ENCODE measurements at places on chromosomes 4 and X.

GRCh38 chrX:38890326-38890725 lies 89.1 kb downstream of the MID1IP1 start:
- DNase-seq, result no peak

GRCh38 chr4:67940506-67940905 lies 22.8 kb downstream of the TMPRSS11A start:
- no peak for DNase-seq

DNA sequence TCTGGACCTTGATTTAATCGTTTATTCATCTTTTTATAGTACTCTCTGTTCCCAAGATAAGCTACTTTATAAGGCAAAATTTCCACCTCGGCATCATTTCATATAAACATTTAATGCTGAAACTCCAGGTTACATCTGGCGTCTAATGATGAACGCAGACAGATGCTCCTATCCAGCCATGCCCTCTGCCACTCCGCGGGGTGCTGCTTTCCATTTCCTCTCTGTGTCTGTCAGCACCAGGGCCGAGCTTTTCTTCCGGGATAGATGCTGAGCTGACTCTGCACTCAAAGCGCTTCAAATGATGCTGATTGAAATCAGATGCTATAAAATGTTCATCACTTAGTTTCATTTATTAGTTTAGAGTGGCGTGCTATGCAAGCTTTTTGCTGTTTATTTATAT lies 80.5 kb upstream of the HELT start:
- no peak for DNase-seq

- DNase-seq, result no peak
These were observed 3.9 kb upstream of the SAT1 start for GRCh38 chrX:23779025-23779424.

DNA sequence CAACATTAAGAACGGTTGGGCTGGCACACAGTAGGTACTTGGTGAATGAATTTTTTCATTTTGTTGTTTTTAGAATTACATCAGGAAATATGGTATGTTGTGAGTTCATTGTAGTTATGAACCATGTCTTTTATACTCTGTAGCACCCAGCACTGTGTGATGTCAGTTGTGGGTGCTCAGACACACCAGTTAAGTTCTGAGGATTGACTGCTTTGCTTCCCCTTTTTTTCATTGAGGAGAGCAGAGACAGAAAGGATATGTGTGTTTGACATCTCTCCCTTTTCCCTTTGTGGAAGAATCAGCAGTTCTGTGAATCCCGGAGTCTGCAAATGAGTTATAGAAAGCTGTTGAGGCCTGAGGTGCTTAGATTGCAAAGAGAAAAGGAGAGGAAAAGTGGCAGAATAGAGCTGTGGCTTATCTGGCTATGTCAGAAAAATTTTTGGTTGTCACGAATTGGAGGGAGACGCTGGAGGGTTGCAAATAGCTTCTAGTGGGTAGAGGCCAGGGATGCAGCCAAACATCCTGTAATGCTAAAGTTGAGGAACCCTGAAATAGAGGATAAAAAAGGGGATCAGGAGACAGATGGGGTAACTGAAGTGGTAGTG lies 13.1 kb downstream of the SMAD1 start:
- DNase-seq, result no peak

DNA sequence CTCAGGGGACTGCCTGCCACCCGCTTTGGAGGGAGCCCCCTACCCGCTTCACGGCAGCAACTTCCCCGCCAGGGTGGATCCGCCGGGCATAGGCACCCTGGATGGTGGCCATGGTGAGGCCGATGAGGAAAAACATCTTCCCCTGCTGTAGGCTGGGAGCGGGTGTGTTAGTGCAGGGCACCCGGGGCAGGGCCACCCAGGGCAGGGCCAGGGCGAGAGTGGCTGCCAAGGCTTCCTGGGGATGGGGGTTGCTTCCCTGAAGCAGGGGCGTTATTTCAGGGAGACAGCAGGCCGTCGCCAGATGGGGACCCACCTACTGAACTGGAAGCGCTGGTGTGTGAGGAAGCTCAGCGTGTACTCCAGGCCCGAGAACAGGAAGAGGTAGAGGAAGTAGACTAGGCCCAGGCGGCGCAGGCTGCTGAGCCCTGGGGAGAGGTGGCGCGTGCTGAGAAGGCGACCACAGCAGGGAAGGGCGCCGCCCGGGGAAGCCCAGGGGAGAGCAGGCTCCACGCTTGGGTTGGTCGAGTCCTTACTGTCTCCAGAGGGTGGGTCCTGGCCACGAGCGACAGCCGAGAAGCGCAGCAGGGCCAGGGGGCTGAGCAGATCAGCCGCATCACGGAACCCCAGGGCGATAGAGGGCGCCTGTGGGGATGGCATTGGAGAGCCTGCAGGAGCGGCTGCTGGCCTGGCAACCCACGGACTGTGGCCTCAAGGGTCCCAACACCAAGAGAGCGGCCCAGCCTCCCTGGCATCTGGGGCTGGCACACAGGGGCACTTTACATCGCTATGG lies 31.5 kb downstream of the NOP14 start:
- no peak for DNase-seq

DNA sequence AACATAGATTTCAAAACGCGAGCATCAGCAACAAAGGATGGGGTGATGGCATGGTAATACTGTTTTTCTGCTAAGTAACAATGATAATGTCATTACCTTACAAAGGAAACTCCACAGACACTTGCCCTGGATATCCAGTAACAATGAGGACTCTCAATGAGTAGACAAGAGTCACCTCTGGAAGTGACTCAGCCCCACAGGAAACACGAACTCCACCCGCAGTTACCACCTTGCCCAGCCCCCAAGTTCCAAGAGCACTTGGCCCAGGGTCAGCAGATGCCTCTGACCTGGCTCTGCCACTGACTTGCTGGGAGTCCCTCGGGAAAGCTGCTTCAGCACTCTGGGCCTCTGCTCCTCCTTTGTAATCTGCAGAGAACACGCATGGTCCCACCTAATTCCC lies 110.3 kb upstream of the MAP3K15 start:
- no peak for DNase-seq

- DNase-seq, result no peak
These were observed 2212.0 kb downstream of the PCDH7 start for GRCh38 chr4:32932156-32932555.

DNA sequence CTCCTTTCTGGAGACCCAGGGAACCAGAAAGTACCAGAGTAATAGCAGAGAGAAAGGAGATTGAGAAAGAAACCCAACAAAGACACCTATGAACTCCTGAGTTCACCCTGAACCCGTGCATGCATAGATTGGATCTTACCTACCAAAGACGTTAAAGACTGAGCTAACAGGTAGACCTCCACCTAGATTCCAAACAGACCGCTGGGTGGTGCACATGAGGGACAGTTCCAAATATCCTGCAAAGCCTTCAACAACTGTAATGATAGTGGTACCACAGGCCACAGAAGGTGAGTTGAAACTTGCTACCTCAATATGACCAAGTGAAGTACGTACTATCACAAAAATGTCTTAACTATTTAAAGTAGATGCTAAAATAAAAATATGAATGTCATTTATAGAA lies 34.0 kb upstream of the NR0B1 start:
- DNase-seq, result no peak

DNA sequence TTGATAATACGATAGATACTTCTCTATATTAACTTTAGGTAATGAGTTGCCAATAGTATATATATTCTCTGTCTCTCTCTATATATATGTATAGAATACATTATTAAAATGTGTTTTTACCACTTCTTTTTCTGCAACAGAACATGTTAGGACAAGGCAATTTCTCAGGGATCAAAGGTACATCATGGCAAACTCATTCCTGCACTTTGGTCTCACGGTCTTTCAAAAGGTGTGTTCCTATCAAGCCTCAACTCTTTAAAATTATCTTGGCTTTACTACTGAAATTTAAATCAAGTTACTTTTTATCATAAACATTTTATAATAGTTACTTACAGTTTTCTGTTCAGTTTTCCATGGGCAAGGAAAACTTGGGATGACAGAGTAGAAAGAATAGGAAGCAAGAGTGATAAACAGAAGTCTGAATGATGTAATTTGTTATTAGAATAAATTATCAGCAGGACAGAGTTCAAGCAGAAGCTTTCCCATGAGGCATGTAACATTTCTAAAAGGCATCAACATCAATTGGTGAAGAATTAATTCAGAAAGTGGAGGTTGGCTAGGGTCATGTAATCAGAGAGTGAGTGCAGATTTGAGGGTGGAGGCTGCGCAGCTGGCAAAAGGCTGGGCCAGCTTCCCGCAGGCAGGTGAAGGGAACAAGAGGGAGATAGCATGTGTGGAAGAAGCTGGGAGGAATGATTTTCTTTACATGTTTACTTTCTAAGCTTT lies 59.7 kb upstream of the LRAT start:
- no peak for DNase-seq

DNA sequence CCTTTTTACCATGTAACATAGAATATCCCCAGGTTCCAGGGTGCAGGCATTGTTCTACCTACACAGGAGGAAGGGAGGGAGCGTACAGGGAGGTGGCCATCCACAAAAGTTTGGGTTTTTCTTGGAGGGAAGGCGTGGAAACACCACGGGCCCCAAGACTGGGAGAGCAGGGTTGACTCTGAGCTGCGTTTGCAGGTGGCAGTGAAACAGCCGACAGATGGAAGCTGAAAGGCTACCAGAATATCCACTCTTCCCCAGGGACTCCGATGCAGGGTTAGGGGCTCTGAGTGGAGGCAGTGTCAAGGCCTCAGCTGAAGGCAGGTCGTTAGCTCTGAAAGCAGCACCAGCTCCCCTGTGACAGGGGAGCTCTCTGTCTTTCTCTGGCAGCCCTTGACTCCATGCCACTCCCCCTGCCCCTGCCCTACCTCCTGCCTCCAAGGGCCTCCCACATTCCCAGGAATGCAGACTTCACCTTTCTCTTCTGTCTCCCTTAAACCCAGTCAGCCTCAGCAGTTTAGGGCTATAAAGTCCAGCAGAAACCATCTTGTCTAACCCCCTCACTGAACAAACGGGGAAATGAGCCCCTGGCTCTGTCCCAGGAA lies 14.0 kb upstream of the GLOD5 start:
- no peak for DNase-seq

- DNase-seq, result no peak
These were observed 96.3 kb upstream of the ENPP6 start for GRCh38 chr4:184313702-184314659.

GRCh38 chr4:8403976-8404375 lies 36.5 kb downstream of the ACOX3 start:
- DNase-seq, result no peak

GRCh38 chrX:15382813-15383212 lies 1.4 kb downstream of the VEGFD start:
- DNase-seq, result no peak

DNA sequence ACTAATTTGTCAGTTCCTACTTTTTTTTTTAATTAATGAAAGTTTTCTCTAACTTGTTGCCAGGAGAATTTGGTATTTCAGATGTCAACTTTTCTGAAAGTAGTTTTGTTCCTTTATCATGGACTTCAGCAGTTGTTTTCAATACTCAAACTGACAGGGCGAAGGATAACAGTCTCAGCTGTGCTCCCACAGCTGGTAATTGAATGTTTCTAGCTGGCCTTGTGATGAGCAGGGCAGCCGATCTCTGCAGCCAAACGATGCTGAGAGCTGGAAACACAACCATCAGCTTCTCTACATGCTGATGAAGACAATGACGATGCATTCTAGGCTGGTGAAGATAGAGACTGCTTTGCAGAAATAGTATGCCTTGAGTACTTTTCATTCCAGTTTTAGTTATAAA lies 130.0 kb upstream of the MAP9 start:
- DNase-seq, result no peak

DNA sequence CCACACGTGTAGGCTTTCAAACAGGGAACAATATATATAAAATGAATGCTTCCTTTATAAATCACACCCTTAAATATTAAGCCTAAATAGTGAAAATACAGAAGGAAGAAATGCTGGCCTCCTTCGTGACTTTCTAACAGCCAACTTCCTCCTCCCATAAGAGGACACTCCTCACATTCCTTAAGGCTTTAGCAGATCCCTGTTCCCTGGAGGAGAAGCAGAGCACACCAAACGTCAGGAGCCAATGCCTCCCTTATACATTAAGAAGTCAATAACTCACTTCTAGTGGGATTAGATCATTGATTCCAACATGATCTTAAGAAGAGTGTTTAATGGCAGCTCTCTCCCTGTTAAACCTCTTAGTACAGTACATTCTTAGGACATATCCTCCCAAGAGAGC lies 108.4 kb upstream of the FAM241A start:
- DNase-seq, result no peak

DNA sequence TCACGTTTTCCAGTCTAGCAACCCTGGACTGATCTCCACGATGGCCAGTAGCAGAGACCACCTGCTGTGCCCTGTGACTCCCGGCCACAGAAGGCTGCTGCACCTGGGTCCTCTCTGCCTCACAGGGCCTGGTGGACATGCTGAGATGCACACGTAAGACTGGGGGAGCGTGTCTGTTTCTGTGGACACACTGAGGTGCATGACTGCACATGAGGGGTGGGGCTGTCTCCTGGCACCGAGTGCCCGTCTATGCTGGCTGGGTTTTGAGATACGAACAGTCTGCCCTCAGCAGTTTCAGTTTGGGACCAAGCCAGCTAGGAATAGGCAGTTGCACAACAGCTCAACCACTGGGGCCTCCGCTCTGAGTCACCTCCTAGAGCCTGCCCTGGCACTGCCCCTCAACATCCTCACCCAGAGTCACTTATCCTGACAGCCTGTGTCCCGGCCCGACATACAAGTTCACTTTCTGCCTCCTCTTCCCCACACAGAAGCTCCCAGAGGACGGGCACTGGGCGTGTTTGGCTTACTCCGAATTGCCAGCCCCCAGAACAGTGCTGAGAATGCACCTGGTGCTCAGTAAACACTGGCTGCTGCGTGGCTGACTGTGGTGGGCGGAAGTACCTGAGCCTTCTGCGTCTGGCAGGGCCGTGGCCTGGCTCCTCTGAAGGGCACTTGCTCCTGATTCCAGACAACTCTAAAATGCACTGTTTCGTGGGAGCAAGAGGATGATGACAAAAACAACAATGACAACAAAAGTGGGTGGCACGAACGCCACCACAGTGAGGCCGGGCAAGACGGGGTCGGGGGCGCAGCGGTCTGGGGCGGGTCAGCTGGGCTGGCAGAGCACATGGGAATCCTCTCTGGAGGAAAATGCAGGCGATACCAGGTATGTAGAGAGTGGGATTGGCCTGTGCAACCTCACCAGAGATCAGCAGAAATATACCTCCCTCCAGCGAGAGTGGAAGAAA lies 30.9 kb downstream of the RNF212 start:
- no peak for DNase-seq

GRCh38 chr4:88900432-88900831 lies 156.6 kb downstream of the FAM13A start:
- no peak for DNase-seq

DNA sequence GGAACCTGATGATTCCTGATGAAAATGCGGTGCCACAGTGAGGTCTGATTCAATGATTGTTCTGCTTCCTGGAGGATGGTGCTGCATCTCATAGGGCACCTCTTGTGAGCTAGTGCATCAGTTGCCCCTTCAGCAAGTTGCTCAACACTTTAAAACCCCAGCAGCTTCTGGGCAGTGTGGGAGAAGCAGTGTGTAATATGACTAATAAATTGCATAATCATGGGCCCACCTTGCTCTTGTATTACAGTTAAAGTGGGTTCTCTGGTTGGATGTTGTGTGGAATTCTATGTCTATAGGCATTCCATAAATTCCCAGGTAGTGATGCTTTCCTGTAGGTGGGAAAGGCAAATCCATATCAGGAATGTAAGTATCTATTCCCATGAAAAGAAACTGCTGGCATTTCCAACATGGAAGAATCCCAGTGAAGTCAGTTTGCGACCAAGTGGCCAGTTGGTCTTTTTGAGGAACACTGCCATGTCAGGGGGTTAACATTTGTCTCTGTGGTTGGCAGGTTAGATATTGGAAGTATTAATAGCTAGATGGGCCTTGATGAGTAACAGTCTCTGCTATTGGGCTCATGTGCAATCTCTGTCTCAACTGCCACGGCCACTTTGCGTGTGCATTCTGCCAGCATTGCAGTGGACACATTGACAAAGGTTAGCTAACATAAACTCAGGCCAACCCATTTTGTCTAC lies 121.1 kb upstream of the OTUD4 start:
- no peak for DNase-seq
